Frontal cortex (tissue), 4 donors: ENCODE measurements at places on chromosomes 7 and 10. TPM values are rescaled to one million over a fixed set of nuclear protein-coding genes. Genes with fewer than 3 reads are reported as not detected.

DNA sequence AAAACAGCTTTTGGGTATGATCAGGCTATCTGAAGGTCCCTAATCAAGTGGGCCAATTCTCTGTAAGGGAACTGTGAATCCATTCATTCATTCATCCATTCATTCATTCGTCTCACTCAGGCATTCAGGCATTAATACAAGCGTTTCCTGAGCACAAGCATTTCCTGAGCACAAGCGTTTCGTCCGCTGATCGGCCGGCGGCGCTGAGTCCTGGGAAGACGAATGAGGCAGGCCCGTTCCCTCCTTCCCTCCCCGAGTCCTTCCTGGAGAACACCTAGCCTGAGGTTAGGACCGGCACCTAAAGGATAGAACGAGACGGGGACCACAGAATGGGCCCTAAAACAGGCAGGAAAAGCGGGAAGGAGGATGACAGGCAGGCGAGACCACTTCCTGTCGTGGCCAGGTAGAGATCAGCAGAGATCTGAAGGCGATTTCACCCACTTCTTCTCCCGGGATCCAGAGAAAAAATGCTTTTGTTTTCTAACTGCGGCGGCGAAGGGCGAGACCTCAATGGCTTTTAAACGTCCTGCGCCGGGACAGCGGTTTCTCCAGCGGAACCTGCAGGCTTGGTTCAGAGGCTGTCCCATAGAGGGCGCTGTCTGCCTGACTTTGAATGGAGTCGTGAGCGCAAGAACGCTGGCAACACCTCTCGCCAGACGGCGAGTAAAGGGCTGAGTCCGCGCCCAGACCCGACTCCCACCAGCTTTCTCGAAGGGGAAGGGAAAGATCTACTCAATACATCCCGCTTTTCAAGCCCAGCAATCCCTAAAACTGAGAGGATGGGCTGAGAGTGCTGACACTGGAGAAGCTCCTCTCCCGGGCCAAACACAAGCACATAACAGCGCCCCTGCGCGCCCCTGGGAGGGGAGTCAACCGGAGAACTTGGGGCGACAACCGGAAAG is 2.9 kb upstream of the HMX3 start:
- peak; percentile 88 for DNase-seq

- DNase-seq = no peak
These were observed 3.7 kb upstream of the SP8 start for GRCh38 chr7:20790375-20790774.

- no peak for DNase-seq
These were observed 204.8 kb upstream of the MEOX2 start for GRCh38 chr7:15891151-15891881.

GRCh38 chr10:49367600-49367999 is 28.3 kb downstream of the DRGX start:
- DNase-seq = no peak

DNA sequence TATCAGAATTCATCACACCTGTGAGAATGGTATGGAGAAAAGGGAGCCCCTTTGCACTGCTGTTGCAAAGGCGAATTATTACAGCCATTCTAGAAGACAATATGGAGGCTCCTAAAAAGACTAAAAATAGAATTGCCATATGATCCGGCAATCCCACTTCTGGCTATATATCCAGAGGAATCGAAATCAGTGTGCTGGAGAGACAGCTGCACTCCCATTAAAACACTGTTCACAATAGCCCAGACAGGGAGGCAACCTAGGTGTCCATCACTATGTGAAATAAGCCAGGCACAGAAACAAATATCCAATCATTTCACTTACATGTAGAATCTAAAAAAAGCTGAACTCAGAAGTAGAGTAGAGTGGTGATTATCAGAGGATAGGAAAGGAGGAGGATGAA is 26.0 kb upstream of the GJD4 start:
- no peak for DNase-seq

GRCh38 chr7:16559497-16560179 is 33.0 kb downstream of the LRRC72 start:
- DNase-seq = no peak

GRCh38 chr10:124735491-124736286 is 8.5 kb downstream of the FAM53B start:
- DNase-seq = no peak

DNA sequence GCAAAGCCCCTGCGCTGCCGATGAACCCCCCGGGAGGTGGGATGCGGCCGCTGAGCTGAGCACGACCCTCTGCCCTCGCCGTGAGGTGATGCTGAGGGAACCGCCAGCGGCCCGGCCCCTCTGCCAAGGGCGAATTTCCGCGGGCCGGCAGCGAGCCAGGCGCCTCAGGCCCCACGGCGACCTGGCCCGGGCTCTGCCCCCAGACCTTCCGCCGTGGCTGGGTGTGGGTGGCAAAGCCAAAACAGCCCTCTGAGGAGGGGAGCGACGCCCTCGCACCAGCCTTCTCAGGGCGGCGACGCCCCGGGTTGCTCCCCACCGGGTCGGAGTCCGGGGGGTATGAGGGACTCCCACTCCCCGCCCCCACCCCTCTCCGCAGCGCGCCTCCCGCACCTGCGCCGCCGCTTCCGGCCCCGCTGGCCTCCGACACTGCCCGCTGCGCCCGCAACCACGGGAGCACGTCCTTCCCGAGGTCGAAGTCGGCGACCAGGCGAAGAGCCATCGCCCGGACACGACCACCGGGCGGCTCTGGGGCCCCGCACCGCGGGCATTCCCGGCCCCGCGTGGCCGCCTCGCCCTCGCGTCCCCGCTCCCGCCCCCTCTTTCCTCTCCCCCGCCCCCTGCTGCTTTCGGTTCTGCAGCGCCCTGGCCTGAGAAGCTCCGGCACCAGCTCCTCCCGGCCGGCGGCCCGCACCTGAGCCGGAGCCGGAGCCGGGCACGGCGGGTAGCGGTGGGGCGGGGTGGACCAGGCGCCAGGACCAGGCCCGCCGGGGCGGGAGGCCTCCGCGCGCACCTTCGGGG is at the start of gene GSAP:
Gene GSAP, minus strand, starts transcription at position 527 of the 798 bp plus-strand sequence. Its CDS starts 28 bp downstream, at position 499.
- DNase-seq = peak; percentile 78

DNA sequence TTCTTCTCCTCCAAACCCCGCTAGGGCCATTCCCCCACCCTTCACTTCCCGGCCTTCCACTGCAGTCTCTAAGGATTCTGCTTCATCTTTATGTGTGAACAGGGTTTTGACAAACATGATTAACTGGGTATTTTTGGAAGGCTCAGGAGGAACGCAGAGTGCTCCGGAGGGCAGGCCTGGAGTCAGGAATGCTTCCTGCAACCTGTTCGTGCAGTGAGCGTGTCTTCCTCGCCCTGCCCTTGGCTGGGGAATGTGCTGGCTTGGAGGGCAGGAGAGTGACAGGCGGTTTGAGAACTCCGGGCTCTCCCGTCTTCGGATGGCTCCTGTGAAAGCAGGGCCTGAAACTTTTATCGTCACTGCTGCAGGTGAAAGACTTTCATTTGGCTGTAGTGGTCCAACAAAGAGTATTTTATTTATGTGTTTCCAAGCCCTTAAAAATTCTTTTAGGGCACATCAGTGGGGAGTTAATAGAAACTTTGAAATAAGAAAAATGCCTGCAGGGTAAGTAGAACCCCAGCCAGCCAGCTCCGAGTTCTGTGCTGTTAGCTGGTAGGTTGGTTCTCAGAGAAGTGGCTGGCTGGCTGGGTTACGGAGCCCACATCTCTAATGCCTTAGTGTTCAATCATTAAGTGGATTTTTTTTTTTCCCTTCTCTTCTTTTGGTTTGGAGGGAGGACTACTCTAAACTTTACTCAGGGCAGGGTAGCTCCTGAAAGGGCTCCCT is 51.0 kb downstream of the TCF7L2 start:
- no peak for DNase-seq

DNA sequence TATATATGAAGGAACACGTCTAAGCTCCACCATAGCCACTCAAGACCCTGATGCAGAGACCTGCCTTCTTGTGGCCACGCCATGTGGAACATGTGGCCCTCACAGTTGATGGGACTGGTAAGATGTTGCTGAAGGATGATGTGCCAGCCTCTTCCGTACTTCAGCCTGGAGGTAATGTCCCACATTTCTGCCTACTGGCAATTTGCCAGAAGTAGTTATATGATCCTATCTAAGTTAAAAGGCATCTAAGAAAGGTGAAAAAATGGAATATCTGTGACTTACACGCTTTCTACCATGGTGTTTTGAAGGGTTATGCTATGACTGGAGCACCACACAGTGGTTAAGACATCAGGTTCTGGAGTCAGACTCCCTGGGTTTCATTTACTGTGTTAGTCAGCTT is 948.7 kb upstream of the GHITM start:
- DNase-seq = no peak

DNA sequence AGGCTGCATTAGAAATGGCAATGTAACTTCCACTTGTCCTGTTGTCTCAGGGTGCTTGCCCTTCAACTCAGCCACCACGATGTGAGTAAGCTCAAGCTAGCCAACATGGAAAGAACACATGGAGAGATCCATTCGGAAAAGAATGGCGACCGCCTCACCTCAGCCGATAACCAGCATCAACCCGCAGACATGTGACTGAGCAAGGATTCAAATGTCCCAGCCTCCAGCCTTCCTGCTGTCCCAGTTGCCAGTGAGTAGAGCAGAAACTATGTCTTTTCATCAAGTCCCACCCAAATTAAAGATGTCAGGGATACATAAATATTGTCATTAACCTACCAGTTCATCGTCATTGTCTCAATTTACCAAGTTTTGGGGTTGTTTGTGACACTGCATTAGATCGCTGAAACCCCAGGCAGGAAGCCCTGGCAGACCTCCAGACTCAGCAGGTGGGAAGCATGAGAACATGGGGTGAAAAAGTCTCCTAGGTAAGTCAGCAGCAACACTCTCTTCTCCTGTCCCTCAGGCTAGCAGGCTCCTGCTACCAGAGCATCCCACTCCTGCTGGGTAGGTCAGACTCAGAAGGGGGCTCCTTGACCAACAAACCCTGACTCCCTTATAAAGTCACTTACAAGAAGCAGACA is 67.0 kb downstream of the OSBPL3 start:
- no peak for DNase-seq

DNA sequence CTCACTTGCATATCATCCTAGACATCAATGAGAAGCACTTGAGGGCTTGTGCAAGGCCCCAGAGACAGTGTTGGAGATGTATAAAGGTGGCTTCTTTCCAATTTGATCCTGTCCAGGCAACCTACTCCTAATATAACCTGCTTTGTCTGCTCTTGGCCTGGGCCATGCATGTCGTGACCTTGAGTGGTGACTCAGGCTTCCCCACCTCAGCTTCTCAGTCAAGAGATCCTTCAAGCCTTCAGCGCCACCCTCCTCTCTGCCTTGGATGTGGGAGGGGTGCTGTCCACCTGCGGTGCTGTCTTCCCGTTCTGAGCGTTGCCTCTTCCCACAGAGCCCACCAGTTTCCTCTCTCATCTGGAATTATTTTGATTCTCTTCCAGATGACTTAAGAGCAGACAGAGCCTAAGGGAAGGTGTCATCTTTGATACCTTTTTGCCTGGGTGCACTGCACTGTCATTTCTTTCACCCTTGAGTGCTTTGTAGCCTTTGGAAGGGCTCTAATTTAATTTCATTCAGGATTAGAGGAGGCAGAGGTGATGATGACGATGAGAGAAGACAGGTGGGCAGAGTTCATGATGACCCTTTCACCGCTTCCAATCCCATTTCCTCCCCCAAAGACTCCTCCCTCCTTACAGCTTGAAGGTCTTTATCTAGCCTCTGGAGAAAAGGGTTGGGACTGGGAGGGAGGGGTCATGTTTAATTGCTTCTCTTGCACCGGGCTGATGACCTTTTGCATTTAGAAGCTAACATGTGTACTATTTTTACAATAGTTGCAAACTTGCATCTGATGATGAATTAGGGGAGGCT is 6.9 kb downstream of the LSMEM1 start:
- DNase-seq = no peak

DNA sequence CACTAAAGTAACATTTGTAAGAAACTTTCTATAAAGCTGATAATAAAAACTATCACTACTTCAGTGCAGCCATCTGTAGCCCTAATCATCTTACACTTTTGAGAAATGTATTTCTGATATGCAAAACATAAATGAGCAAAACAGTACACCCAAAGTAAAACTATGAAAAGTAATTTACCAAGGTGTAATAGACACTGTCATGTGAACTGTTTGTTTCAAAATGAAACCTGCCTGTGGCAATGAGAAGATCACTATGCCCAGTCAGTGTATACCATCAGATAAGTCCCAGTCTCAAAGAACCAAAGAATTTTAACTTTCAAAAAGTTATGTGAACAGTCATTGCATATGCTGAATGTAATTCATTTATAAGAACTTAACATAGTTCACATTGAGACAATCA is 398.1 kb downstream of the CDC14C start:
- DNase-seq = no peak

- DNase-seq = no peak
These were observed 5.1 kb upstream of the TSPAN12 start for GRCh38 chr7:120862987-120863590.

GRCh38 chr10:96832721-96833219 is 672 bp downstream of the LCOR start:
- peak; percentile 93 for DNase-seq

GRCh38 chr7:47852330-47853245 is 95.7 kb downstream of the PKD1L1 start:
- DNase-seq = no peak

- no peak for DNase-seq
These were observed 244.2 kb upstream of the YAE1 start for GRCh38 chr7:39321909-39322498.

DNA sequence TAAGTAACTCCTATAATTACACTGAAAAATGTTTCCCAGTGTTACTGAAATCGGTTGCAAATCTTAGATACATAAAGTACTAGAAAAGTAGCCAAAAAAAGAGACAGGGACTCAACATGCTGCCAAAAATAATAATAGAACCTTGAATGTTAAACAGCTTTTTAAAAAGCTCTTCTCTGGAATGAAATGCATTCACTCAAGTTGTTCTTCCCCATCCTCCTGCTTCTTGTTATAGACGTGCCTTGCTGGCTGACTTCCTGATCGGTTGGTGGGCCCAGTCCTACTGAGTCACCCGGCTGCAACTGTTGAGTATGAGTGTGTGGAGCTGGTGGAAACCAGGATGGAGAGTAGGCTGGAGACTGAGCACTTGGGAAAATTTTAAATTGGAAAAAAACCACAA is 30.6 kb upstream of the RAPGEF5 start:
- DNase-seq = no peak

DNA sequence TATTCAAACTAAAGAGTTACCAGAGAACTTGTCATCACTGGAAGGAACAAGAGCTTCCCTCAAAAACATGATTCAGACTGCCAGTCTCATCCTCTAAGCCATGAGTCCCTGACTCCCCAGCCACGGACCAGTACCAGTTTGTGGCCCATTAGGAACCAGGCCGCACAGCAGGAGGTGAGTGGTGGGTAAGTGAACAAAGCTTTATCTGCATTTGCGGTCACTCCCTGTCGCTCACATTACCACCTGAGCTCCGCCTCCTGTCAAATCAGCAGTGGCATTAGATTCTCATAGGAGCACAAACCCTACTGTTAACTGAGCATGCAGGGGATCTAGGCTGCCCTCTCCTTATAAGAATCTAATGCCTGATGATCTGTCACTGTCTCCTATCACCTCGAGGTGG is 42.2 kb upstream of the C10orf90 start:
- DNase-seq = no peak

- no peak for DNase-seq
These were observed 29.5 kb upstream of the ARHGAP22 start for GRCh38 chr10:48634198-48634983.

- DNase-seq = no peak
These were observed 18.3 kb downstream of the INPP5A start for GRCh38 chr10:132555648-132556575.

GRCh38 chr10:49213211-49213610 is 25.0 kb upstream of the TMEM273 start:
- no peak for DNase-seq

GRCh38 chr10:122234416-122234815 is 36.7 kb upstream of the BTBD16 start:
- DNase-seq = no peak

LIPM gene
- not detected for total RNA-seq

COL1A2 gene
- 84.4 TPM for total RNA-seq

FAM237B gene
- total RNA-seq = under 0.01 TPM

BMPER gene
- total RNA-seq = 2.9 TPM

NAT16 gene
- 0.82 TPM for total RNA-seq
